Smooth muscle cell of the coronary artery (primary cell): ENCODE measurements at places on chromosomes 2 and 18. TPM values are rescaled to one million over a fixed set of nuclear protein-coding genes. Genes with fewer than 3 reads are reported as not detected.

Gene UBE2E3
- 14.5 and 35.2 TPM in 2 replicates for total RNA-seq

Gene DPP10
- total RNA-seq = not detected in 2 replicates

Gene WDR54
- total RNA-seq = 31.8 and 40.5 TPM in 2 replicates

Gene SPHKAP
- total RNA-seq = not detected in 2 replicates

Gene FAP
- 169 and 182 TPM in 2 replicates for total RNA-seq

Gene COL4A3
- 7.3 and 8.3 TPM in 2 replicates for total RNA-seq

Gene HMSD
- total RNA-seq = not detected in 2 replicates

Gene GALR1
- total RNA-seq = under 0.01 TPM in 1 of 2 replicates, not detected in the other

Gene SH3BP4
- 11.2 and 53.3 TPM in 2 replicates for total RNA-seq

Gene AMER3
- total RNA-seq = not detected in 2 replicates
